NCI-H1694 treated with DMSO at 0.1 percent for 48 hours (cell line): ENCODE measurements at places on chromosomes 2 and 18.

GRCh38 chr2:73386342-73386868 is 769 bp downstream of the ALMS1 start:
- peak; percentile 43 for DNase-seq

GRCh38 chr2:138469411-138469810 is 32.2 kb upstream of the SPOPL start:
- no peak for DNase-seq

GRCh38 chr2:207459990-207460757 is 69.6 kb upstream of the CREB1 start:
- no peak for DNase-seq

DNA sequence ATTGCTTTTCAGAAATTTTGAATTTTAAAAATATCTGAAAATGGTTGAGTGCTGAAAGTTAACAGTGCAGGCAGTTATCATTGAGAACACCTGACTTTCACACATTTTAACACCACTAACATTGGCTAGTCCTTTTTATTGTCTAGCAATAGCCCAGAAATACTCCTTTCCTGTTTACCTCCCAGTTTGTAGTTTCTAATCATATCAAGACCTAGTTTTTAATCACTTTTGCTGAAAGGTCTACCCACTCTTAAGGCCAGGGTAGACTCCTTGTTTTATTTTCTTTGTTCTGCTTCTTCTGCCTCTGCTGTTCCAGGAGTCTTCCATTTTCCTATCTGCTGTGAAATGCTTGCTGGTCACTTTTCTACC is 72.1 kb downstream of the UBE2E3 start:
- DNase-seq = no peak

DNA sequence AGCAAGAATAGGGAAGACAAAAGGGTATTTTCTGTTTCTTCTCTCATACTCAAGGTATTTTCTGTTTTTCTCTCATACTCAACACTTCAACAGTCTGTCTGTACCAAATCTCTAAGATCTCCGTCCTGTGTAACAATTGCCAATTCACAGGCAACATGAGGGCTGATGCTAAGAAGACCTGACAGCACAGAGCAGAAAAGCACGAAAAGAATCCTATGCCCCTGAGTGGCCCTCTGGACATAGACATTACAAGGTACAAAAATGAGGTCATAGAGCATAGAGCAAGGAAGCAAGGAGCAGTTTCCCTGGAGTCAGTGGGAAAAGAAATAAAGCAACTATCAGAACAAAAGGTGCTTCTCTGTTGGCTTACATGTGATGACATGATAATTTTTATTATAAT is 1612.6 kb upstream of the CELF4 start:
- no peak for DNase-seq

DNA sequence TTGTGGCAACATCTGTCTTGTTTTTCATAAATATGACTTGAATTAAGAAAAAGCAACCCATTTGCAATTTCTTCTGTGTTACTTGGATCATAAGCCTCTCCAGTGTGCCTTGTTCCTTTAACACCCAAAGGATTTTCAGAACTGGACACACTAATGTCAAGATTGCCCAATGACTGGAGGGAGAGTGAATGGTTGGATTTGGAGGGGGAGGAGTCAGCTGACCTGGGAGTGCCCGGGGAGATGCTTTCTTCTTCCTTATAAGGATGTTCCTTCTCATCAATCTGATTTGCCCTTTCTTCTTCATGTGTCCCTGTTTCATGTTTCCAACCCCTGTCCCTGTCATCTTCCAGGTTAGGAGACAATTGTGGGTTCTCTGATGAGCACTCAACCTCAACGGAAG is 48.8 kb downstream of the ALPK2 start:
- no peak for DNase-seq
